ENCODE measurements at places on chromosomes 2 and 18.

DNA sequence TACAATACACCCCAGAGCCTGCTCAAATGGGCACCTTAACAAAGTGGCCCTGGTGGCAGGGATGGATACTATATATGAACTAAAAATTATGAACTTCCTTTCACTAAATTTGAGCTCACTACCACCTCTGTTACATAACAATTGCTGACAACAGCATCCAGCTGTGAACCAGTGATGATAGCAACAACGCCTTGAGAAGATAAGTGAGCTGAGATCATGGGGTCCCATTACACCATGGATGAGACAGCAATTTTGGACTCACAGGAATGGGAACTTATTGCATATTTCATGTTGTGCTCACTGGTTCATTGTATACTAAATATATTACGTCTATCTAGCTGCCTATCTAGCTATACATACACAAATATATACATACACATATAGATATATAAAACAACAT lies 16.9 kb upstream of the ALMS1 start:
- DNase-seq, result no peak

GRCh38 chr18:36083729-36084128 lies 16.4 kb upstream of the RPRD1A start:
- DNase-seq, result no peak

DNA sequence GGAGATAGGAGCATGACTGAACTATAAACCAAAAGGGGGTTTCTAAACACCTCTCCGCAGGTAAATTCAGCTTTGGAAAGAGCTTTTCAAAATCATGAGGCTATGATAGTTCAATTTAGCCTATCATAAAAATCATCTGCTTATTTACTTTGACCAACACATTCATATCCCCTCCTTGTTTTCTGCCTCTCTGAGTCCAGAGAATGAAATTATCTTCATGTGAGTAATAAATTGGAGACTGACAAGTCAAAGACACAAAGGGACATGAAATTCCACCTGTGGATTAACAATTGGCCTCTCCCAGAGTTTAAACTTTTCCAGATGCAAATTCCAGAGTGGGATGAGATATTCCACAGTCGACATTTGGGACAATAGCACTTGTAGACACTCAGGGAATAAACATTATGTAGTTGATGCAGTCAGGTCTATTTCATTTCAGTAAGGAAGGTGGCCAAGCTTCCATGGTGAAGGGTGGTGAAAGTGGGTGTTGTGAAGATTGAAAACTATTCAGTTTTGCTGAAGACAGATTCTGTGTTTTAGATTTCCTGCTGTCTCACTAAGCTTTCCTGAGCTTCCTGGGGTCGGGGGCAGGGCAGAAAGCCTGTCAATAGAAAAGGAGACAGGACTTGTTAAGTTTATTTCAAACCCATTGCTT lies 84.7 kb downstream of the CDC42EP3 start:
- DNase-seq, result no peak

- no peak for DNase-seq
Observed at GRCh38 chr2:204986641-204987040, 441.4 kb downstream of the PARD3B start.

DNA sequence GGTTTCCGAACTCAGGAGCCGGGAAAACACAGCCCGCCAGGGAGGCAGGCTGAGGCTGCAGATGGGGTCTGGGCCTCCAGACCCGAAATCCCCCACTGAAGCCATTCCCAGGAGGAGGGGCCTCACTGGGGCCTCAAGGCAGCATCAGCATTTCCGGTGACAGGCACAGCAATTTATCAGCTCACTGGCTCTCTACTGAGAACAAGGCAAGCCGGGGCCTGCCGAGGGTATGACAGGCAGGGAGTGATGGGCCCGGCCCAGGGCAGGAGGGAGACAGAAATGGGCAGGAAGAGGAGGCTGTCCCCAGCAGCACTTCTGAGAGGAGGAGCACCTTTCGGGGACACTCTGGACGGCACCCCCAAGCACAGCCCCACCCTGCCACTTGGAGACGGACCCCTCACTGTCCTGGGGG lies 12.5 kb downstream of the SDC1 start:
- no peak for DNase-seq

- peak; percentile 68 for DNase-seq
Observed at GRCh38 chr2:100208141-100208770, 65.9 kb upstream of the AFF3 start.

DNA sequence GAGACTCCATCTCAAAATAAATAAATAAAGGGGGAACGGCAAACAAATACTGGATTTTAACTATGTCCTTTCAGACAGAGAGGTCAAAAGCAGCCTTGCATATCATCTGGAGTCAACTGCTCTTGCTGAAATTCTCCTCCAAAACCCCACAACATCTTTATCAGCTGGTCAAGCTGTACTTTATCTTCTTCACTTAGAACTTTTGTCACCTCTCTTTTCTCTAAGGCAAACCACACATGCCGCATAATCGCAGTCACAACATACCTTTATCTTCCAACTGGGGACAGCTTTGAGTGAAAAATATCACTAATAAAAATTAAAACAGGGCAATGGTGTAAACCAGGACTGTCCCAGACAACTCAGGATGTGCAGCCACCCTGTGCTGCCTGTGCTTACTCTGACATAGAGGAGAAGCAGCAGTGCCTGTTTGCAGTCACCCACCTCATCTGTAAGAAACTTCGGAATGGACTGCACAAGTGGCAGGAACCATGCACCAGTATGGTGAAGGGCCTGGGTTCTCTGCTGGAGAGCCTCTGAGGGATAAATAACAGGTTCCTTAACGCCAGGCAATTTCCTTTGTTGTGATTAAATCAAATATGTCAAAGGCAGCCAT lies 6.2 kb downstream of the MPPE1 start:
- no peak for DNase-seq

DNA sequence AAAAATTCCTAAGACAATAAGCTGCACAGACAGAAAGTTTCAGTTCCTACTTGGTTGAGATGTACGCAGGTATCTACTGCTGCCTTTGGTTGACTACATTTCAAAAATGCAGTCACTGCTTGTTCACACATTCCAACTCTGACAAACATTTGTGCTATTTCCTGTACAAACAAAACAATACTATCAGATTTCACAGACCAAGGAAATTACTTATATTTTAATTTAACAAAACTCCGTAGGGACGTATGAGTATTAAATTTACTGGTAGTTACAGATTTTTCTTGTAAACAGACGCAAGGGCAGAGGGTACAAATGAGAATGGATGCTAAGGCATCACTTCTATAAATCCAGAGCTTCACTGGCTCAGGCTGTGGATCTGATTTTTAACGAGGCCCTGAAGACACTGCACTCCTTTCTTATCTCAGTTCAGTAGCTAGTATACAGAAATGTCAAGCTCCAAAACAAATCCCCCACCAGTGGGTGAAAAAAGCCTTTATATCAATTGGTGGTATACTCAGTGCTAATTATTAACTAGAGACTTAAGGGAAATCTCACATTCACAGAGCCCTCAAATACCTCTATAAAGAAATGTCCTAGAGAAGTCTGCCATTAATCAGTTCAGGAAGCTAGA lies 31.7 kb upstream of the TTC32 start:
- peak; percentile 65 for DNase-seq

DNA sequence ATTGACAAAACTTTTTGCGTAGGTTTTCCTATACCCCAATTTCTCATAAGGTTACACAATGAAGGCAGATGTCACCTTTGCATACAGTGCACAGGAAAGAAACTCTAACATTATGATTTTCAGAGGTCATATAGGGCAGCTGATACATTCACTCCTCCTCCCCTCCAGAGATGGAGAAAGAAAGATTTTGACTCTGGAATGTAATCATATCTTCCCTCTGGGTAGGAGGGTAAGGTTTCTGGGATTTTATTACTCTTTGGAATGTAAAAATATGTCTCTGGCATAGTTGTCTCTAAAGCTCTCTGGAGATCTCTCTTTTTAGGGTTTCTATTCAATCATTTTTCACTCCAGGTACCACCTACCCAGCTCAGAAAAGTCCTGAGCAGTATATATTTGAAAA lies 398.3 kb downstream of the GPD2 start:
- no peak for DNase-seq

GRCh38 chr2:229857634-229858033 lies 64.2 kb downstream of the TRIP12 start:
- no peak for DNase-seq

DNA sequence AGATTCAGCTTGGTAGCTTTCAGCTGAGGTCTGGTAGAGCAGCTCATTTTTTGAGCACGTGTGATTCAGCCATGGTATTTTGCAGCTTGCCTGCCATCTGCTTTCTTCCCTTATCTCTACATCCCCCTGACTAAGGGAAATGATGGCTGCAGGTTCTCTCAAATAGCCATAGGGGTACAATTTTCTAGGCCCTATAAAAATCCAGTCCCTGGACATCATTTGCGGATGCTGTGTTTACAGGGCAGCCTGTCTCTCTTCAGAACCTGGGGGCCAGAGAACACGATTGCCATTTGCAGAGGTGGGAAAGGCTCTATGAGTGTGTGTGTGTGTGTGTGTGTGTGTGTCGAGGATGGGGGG lies 442.7 kb upstream of the MEIS1 start:
- no peak for DNase-seq

DNA sequence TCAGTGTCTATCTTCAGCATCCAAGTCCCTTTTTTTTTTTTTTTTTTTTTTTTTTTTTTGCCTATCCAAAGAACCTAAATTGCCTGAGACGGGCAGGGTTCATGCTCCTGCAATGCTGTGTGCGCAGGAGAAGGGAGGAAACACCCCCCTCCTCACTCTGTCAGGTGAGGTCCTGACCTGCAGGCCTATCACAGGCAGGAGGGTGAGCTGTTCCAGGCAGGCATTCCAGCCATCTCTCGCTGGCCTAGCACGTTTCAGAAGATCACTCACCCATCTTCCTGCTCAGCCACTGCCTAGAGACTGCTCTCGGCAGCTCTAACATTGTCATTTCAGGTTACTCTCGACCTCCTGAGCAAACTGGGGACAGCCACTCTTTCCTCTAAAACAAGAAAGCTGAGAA lies 48.4 kb upstream of the LAPTM4A start:
- no peak for DNase-seq

DNA sequence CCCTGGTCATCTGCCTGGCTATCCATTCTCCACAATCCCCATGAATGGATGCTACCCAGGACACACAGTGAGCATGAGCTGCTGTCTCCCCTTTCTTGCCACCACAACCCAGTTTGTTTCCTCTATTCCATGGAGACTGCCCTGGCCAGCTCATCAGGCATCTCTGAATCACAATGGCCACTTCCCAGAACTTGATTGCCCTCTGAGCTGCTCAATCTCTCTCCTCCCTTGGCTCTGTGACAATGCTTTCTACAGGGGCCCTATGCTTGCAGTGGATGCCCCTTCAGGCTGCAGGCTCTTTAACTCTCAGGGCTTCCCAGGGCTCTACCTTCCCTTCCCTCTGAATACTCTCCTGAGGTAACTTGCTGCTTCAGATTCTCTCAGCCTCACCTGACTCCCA lies 14.4 kb upstream of the SLC4A5 start:
- no peak for DNase-seq

DNA sequence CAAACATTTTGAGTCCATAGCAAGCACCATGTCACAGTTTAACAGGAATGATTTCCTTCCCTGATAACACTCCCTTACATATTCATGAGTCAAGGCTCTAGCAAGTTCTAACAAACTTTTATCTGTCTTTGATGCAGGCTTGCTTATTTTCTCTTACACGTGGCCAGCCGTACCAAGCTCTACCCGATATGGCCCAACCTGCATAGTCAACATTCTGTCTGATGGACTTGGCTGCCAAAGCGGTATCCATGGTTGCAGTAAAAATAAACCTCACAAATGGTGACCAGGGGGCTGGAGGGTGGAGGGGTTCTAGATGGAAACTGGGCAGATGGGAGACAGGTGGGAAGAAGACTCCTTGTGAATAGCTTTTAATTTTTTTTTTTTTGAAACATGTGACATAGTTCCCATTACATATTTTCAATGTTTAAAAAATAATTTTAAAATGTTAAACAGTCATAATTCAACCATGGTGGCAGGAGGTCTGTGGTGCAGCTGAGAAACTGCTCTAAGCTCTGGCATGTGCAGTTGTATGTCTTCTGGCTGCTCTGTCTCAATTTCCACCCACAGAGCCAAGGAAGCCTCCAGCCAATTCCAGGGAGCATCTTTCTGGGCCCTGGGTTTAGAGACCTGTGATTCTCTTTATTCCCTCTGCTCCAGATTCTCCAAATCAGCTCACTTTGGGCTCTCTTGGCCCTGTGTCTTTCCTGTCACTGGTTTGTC lies 20.7 kb upstream of the CXCR1 start:
- DNase-seq, result no peak

DNA sequence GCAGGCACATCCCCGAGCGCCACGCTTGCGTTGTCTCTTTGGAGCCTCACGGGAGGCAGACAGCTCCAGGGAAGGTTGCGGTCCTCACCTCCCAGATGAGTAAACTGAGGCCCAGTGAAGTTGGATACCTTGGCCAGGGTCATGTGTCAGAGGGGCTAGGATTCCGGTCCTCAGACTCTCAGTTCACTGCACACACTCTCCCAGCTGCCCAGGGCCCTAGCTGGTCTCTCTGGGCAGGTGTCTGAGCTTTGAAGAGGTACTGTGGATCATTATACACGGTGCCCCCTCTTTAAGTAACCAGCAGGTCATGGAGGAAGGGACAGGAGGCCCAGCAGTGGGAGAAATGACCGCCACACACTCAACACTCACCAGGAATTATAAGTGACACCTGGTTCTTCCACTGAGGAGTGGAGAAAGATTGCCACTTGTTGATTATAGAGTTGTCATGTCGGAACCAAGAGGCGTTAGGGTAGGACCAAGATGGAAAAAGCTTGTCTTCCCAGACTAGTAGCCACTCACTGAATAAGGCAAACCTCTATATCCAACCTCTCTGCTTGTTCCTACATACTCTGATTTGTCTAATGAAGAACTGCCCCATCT lies 588 bp downstream of the TMEM214 start:
- DNase-seq, result no peak

- DNase-seq, result no peak
Observed at GRCh38 chr2:169448316-169448715, 31.0 kb upstream of the BBS5 start.

DNA sequence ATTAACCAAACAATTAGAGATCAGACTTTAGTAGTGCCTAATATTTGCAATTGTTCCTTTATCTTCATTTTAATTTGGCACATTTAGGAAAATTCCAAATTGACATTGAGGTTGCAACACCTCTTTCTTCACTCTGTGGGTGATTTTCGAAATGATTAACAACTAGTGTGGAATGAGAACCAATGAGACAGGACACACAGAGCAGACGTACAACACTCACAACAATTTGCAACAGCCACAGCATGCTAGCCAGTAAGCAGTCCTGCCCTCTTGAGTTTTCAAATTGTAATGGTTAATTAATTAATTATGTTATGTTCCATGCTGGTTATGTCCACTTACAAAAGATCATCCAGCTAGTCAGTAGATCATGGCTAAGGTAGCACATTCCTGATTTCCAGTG lies 339.3 kb downstream of the LRP1B start:
- DNase-seq, result no peak

GRCh38 chr2:227472265-227473121 lies 537 bp downstream of the AGFG1 start:
- peak; percentile 65 for DNase-seq

- DNase-seq, result no peak
Observed at GRCh38 chr2:10372862-10373240, 70.1 kb downstream of the HPCAL1 start.

GRCh38 chr2:10228611-10229365 lies 73.9 kb upstream of the HPCAL1 start:
- DNase-seq, result no peak

GRCh38 chr2:214747992-214748391 lies 61.5 kb downstream of the BARD1 start:
- DNase-seq, result no peak

GRCh38 chr2:9473308-9473984 lies 905 bp upstream of the IAH1 start:
- no peak for DNase-seq

Data from AG20443 (cell line).